ENCODE measurements at places on chromosomes 1 and 21. TPM values are rescaled to one million over a fixed set of nuclear protein-coding genes. Genes with fewer than 3 reads are reported as not detected.

The AMPD1 gene
- not detected for total RNA-seq

The LMOD1 gene
- total RNA-seq = 53.2 TPM

The RAP1GAP gene
- under 0.01 TPM for total RNA-seq

The KRTAP12-2 gene
- not detected for total RNA-seq

The RIPPLY3 gene
- not detected for total RNA-seq

DNA sequence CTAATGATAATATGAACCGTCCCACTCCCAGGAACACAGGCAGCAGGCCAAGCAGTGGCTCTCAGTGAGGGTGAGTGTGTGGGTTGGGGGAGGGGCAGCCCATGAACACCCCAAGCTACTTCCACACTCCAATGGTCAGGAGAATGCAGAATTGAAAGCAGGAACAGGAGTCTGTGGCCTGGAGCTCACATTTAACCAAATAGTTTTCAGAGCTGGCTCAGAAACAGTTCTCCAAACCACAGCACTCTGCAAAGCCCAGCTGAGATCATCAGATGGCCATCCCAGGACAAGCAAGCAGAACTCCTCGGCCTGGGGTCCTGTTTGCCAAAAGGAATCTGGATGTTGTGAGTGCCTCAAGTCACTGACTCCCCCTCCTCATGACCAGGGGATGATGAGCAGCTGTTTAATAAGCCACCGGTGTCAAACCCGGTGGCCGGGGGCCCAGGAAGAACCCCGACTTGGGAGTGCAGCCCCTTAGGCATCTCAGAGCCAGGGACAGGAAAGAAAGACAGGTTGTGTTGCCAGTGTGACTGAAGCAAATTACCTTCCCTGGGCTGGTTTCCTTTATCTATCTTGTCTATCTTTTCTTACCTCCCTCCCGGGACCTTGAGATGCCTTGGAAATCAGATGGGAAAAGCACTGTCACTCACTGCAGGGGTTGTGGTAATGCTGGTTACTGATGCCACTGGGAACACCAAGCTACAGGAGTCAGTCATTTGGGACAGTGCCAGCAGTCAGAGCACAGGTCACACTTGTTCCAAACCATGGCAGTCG, 20.4 kb downstream of the DEGS1 start:
- DNase-seq = peak; percentile 83

GRCh38 chr1:201591981-201592380, 53.1 kb downstream of the NAV1 start:
- DNase-seq = no peak

DNA sequence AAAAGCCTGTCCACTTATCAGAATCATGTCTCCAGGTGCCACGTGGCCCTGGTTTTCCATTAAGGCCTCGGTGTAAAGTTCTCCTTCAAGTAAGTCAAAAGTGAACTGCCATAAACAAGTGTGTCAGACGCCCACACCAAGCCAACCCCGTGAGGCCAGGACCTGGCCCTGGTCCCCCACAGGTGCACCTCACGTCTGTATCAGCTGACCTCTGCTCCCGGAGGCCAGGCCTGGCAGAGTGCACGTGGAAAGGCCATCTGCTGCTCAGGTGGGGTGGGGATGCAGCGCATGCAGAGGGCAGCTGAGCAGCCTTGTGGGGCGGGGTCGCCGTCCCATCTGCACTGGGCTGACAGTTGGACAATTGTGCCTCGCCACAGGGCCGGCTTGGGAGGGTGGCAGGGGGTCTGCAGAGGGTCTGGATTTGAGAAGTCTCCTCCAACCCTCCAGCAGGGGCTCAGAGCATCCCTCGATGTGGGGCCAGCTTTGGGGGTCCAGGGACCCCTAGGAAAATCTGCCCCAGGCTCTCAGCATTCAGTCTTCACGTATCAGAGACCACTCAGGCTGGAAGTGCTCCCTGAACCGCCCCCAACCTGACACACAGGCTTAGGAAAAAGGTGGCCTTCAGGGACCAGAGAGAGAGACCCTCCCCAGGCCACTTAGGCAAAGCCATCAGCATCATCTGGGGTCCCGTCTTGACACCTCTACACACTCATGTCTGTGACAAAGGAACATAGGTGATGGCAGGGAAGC, 3.0 kb downstream of the SLC19A1 start:
- DNase-seq = no peak

- DNase-seq = no peak
Measured at GRCh38 chr1:203025686-203026030, 633 bp upstream of the PPFIA4 start.

GRCh38 chr1:53495633-53496345, 36.6 kb downstream of the DMRTB1 start:
- DNase-seq = peak; percentile 23

DNA sequence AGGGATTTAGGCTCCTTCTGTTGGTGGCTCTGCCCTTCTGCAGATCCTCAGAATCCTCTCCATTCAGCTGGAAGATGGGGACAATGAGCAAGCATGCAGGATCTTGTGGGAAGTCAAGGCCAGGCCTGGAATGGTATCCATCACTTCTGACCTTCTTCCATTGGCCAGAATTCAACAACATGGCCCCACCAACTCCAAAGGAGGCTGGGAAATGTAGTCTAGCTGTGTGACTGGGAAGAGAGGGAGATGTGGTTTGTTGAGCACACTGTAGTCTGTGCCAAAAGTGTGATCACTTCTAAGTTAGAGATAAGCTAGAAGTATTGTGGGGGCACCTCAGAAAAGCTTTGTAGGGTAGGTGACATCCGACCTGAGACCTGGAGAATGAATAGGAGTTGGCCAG, 60.4 kb upstream of the WNT4 start:
- DNase-seq = no peak

DNA sequence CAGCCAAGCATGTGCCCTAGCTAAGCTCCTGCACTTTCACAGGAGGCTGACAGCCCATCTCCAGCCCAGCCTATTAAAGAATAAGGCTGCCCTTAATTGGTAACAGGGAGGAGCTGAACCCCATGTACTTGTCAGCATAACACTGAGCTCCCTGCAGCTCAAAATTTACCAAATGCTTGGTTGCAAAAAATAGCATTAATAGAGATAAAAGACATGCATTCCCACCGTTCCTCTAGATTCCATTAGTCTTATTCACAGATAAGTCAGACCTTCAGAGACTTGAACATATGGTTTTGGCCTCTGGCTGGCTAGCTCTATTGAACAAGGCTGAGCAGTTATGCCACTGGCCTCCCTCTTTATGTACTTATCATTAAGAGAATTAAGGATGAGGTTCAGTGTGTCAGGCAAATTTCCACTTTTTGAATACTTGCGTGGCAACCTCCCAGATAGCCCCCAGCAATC, 29.2 kb downstream of the OLFML3 start:
- no peak for DNase-seq

DNA sequence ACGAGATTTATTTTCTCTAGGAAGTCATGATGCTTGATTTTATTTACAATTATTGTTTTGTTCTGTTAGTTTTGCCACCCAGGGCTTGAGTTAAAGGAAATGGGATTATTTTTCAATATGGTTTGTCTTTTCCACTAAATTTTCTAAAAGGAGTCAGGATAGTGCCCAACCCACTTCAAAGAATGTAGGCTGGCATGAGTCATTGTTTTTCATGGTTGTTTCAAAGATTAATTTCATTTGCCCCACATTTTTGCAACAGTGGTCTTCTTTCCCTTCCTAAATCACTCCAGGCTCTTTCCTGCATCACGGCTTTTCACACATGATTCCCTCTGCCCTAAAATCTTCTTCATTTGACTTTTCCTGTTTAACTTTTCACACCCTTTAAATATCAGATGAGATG, 2.5 kb downstream of the SLAMF6 start:
- no peak for DNase-seq

DNA sequence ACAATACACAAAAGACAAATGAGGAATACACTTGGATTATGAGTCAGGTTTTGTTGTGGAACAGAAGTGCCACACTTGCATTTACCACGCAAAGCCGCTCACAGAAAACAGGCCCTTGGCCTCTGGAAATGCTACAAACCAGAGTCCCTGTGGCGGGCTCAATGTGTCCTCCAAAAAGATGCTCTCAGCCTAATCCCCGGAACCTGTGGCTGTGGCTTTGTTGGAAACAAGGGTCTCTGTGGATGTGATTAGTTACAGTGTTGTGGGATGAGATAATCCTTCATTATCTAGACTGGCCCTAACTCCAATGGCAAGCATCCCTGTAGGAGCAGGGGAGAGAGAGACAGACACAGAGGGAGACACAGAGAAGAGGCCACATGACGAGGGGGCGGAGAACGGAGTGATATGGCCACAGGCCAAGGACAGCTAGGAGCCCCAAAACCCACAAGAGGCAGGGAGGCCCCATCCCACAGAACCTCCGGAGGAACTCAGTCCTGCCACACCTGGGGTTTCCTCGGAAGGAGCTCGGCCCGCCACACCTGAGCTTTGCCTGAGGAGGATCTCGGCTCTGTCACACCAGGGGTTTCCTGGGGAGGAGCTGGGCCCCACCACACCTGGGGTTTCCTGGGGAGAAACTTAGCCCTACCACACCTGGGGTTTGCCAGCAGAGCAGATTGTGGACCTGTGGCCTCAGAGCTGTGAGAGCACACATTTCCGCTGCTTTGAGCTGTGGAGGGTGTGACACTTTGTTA, 55.4 kb downstream of the NPHP4 start:
- no peak for DNase-seq

DNA sequence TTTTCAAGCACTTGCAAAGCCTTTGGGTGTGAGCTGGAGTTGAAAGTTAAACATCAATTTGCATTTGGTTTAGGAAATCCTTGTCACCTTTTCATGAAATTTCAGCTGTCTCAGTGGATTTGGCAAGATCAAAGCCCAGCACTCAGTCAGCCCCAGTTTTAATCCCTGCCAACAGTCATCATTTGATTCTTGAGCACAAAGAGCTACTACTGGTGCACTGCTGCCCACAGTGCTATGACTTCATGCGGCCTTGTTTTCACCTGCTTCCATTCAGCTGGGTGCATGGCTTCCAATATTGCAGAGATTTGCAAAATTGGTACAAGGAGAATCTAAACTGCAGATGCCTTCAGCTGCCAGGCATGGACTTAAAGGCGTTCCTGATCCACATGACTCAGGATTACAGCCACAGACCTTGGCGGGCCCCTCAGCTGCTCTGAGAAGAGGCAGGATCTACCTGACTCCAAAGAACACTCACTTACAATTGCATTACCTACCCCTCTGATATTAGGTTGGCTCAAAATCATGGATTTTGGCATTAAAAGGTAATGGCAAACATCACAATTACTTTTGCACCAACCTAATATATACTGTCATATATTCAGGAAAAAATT, 259.1 kb downstream of the DSCAM start:
- DNase-seq = no peak

DNA sequence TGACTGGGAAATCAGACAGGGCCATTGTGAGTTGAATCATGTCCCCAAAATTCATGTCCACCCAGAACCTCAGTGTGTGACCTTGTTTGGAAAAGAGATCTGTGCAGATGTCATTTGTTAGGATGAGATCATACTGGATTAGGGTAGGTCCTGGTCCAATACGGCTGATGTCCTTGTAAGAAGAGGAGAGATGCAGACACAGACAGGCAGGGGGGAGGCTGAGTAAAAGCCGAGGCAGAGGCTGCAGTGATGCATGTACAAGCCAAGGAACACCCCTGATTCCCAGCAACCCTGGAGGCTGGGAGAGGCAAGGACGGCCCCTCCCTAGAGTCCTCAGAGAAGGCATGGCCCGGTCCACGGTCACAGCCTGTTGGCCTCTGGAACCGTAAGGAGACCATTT, 15.9 kb upstream of the NPPB start:
- no peak for DNase-seq

DNA sequence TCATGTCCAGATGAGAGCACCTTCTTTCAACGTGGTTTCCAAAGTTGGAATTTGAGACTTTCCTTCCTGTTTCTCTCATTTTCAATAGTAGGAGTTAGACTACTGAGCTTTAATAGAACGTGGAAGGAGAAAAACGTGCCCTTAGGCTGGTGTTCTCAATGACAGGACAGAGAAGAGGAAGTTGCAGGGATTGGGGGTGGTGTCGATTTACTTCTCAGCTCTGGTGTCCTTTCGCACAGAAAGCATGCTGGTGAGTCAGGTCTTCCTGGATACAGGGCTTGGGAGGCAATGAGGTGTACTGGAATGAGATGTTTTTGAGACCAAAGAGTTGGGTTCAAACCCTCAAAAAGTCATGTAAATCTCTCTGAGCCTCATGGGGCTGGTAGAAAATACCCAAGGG, 67.1 kb downstream of the HIVEP3 start:
- DNase-seq = peak; percentile 86

GRCh38 chr1:224651188-224651587, 35.1 kb downstream of the CNIH3 start:
- no peak for DNase-seq

DNA sequence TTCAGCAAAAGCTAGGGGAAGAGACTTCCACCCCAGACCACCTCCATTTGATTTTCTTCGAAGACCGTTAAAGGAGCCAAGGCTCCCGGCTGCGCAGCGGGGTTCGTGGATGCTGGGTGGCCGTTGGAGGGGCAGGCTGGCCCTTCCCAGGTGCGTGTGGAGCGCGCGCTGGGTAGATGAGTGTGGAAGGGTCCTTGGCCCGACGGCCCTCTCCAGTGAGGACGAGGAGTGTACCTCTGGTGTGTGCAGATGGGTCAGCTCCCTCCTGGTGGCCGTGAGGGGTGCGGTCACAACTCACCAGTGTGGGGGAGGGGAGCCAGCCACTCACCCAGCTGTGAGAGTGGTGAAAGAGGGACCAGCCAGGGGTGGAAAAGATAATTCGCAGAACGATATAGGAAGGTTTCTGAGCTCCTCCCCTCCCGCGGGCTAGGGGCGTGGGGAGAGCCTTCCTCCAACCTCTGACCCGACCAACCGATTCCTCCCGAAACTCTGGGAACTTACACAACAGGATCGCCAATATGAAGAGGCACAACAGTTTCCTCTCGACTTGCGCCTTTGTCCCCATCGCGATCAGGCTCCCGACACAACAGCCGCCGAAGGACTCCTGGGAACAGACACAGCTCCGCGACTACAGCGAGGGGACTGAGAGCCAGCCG, at the start of gene F11R:
TSS of gene F11R (minus strand) at position 644 of the 656 bp plus-strand sequence. CDS start at position 565, 79 bp downstream.
- DNase-seq = no peak

GRCh38 chr1:115643666-115644065, 1.9 kb downstream of the VANGL1 start:
- no peak for DNase-seq

DNA sequence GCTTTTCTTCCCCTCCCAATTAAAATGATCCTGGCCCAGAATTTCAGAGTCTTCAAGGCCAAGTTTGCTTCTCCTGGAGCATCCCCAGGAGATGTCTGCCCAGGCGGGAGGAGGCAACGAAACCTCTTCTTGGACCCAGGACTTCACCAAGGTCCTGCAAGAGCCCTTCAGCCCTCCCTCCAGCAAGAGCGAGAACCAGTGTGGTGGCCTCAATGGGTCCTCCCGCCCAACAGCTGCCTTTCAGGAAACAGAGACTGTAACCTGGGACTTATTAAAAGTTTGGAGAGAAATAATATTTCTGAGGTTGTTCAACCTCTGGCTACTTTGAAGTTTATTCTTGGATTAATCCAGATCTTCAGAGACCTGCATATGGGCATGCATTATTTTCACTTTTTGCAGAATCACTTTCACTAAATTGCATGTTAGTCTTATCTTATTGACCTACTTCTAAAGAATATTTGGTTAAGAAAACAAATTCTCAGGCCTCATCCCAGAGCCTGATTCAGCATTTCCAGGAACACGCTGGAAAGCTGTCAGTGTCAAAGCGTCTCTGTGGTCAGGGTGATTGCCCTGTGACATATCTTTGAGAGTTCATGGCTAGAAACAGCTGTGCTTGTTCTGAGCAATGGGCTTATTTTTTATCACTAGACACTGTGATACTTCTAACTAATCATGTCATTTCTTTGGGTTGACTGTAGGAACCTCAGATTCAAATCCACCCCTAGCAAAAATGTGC, 66.0 kb upstream of the CLDN14 start:
- DNase-seq = no peak

- no peak for DNase-seq
Measured at GRCh38 chr1:80310703-80311245, 1304.2 kb upstream of the ADGRL4 start.
